ENCODE measurements at places on chromosomes 16 and 17.

GRCh38 chr16:61179561-61179960, 856.7 kb downstream of the CDH8 start:
- no peak for DNase-seq

GRCh38 chr16:14456793-14457481, 173.1 kb downstream of the PARN start:
- no peak for DNase-seq

DNA sequence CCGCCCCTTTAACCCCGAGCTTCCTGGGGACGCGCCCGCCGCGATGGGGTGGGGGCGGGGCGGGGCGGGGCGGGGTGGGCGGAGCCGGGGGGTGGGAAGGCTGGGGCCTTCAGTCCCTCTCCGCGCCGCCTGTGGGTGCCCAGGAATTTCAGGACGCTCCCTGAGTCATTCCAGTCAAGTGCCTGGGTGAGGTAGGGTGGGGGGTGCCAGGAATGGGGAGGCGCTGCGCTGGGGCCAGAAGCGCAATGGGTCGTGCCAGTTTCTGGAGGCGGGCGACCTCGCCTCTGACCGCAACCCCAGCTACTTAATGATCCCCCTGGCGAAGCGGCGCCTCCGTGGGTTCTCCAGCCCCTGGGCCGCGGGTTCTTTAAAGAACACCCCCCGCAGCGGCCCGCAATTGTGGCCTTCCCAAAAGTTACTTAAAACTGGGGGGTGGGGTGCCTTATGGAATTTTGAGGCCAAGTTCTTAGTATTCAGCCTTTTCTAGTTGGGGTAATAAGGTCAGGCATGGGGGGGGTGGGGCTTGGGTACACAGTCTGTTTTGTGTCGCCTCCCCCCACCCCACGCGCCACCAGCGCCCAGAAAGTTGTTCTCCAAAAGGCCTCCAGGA, 826 bp upstream of the GSE1 start:
- no peak for DNase-seq

GRCh38 chr17:82858376-82859126, 18.7 kb upstream of the ZNF750 start:
- DNase-seq, result no peak

DNA sequence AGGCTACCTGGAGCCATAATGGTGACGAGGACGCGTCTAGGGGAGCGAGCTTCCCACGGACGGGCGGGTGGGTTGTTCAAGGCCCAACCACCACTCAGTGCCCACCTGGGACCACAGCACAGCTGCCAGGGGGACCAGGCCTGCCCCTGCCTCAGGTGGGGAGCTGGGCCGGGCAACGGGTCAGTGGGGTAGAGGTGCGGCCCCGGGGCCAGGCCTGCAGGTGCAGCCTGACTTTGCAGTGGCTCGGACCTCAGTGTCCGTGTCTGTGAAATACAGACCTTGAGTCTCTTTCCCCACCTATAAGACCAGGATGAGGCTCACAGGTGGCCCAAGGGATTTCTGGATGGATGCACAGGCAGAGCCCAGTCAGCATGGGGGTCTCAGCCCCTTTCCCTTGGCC, 43.3 kb downstream of the ACTG1 start:
- no peak for DNase-seq

DNA sequence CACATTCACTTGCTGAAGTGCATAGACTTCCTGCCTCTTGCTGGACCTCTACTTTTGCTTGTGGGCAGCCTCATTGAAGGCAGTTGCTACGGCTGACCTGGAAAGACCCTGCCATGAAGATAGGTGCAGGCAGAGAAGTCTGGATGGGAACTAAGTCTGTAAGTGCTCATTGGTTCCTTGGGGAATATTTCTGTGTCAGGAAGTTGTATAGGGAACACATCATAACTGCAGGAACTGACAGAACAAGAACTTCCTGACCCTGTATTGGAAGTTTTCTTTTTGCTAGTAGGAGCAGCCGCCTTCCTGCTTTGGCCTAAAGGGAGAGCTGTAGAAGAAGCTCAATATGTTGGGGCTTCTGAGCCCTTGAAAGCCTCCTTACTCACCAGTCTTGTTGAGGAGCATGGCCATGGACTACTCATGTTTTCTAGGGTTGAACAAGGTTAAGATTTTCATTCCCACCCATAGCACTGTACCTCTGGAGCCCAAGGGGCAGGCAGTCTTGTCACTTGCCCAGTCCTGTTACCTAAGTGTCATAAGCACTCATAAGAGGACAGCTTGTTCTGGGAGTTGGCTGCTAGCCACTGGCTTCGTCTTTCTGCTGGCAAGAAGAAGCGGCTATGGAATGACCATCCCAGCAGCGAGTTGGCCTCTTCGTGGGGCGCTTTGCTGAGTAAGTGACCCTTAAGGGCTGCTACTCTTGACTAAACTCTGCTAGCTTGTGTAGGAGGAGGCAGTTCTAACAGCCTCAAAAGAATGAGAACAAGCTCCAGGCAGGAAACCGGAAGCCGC, 7.2 kb downstream of the UBFD1 start:
- no peak for DNase-seq

DNA sequence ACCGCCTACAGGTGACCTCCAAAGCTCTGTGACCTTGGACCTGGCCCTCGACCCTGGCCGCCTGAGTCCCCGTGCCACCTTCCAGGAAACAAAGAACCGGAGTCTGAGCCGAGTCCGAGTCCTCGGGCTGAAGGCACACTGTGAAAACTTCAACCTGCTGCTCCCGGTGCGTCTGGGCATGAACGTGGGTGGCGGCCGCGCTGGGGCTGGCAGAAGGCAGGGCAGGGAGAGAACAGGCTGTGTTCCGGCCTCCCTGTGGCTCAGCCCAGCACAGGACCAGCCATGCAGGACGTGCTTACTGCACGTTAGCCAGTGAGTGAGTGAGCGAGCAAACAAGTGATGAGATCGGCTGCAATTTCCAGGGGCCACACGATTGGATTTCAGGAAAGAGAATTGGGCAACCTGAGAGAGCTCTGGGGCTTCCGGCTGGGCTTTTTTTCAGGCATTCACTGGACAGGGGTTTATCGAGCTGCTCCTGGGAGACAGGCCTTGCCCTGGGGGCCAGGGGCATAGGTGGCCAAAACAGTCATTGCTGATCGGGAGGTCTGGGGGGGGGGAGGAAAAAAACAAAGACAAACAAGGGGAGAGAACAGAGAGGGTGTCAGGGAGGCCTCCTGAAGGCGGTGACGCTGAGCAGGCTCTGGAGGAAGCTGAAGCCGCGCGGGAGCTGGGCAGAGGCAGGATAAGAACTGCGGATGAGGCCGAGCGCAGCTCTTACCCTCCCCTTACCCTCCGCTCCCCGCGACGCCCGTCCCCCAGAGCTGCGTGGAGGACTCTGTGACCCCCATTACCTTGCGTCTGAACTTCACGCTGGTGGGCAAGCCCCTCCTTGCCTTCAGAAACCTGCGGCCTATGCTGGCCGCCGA, 16.9 kb downstream of the ITGAX start:
- no peak for DNase-seq

- DNase-seq, result no peak
Observed at GRCh38 chr17:78988152-78988551, 8.4 kb upstream of the LGALS3BP start.

DNA sequence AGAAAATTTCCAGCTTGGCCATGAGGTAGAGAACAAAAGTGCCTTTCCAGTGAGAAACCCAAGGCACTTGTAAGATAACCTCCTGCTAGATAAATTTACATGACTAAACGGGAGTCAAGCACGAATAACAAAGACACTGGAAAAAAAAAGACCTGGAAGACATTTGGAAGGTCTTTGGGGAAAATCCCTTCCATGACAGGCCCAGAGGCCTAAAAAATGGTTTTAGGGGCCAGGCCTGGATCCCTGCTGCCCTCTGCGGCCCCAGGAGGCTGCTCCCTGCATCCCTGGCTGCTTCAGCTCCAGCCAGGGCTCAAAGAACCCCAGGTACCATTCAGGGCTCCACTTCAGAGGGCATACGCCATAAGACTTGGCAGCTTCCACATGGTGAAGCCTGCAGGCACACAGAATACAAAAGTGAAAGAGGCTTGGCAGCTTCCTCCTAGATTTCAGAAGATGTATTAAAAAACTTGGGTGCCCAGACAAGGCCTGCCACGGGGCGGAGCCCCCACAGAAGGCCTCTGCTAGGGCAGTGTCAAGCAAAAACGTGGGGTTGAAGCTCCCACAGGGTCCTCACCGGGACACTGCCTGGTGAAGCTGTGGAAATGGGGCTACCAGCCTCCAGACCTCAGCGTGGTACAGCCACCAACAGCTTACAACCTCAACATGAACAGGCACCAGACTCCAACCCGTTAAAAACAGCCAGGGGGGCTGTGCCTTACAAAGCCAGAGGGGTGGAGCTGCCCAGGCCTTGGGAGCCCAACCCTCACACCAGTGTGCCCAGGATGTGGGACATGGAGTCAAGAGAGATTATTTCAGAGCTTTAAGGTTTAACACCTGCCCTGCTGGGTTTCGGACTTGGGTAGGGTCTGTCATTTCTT, 77.1 kb downstream of the SDK2 start:
- no peak for DNase-seq

DNA sequence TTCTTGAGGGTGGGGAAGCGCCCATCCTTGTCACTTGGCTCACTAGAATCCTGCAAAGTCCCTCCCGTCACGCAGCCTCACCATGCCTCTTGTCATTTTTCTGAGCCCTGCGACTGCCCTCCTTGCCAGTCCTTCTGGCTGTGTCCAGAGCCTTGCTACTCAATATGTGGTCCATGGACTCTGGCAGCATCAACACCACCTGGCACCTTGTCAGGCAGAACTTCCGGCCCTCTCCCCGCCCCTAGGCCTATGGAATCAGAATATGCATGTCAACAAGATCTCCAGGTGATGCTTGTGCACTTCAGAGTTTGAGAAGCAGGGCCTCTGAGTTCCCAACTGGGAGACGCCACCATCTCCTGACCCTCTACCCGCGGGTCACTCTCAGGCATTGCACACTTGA, 12.1 kb downstream of the PIMREG start:
- no peak for DNase-seq

DNA sequence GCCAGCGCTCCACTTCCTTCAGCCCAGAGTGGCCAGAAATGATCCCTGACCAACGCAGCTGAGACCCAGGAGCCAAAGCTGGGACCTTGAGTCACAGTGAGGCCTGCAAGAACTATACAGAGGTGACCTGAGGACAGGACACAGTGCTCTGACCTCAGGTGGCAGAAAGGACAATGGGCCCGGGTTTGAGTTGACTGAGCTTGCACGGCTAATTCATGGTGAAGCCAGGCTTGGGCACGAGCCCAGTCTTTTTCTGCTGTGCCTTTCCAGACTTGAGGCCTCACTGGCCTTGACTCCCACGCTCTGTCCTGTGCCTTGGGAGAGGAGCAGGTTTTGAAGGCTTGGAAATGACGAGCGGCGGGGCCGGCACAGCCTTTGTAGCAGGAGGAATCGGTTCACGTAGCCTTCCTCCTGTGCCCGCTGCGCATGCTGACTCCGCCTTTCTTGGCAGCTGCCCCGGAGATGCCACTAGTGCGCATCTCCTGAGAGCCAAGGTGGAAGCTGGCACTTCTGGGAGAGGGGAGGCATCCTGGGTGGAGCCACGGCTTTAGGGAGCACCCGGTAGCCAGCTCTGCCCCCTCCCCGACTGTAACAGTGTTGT, 34.9 kb downstream of the NDEL1 start:
- DNase-seq, result no peak

DNA sequence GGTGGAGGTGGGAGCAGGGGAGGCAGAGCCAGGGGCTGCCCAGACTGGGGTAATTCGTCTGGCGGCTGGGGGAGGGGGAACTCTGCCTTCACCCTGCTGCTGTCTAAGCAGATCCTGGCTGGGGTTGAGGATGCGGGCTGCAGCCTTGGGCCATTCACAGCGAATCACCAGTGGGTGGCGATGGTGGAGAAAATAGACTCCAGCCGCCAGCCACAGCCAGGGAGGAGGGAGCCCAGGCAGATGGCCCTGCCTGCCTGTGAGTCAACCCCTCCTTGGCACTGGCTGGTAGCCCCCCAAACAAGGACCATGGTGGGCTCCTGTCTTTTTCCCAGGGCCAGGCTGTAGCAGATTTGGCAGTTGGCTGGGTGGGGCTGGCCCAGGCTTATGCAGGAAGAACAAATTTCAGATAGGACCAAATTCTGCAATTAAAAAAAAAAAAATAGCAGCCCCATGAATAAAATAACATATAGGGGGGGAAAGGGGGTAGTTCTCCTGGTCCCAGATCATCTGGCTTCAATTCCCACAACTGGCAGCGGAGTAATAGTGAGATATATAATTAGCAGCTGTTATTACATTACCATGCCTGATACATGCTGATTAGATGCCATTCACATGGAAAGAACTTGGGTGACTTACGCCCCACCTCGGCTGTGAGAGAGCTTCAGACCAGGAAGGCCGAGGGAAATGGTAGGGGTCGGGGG, 41.5 kb upstream of the CDH5 start:
- DNase-seq, result no peak

DNA sequence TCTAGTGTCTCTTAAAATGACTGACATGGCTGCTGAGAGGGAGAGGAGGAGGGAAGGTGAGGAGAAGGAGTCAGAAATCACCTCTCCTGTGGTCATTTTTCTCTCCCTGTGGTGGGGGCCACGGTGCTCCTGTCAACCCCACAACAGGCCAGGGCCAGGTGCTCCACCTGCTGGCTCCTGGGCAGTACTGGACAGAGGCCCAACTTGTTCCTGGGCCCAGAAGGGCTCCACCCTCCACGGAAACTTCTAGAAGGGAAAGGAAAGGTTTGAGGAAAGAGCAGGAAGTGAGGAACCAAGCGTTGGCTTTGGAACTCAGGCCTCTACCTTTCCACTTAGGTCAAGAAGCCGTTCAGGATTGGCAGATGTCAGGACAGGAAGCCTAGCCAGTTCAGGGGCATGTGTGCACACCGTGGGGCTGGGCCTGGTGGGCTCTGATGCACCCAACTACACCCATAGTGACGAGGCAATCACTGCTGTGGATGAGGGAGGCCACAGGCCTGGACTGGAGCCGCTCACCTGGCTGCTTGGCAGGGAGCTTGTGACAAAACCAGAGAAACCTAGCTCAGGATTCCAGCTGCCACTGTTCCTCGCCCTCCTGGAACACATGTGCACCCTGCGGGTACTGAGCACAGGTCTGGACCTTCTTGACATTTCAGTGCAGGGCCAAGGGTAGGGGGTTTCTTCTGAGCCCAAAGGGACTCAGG, 36.1 kb downstream of the WNT3 start:
- DNase-seq, result no peak

DNA sequence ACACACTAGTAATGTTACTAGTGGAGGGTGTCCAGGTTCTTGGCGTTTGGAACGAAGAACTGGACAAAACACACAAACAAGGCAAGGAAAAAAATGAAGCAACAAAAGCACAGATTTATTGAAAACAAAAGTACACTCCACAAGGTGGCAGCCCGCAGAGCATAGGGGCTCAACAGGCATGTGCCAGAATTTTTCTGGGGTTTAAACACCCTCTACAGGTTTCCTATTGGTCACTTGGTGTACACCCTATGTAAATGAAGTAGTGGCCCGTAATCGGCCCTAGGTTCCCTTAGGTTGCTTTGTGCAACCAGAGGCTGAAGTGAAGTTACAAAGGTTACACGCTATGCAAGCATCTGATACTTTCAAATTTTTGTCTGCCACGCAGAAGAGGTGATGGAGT, 8.1 kb downstream of the OR2C1 start:
- DNase-seq, result no peak
